ENCODE measurements at places on chromosomes 2 and 18.

- no peak for DNase-seq
Observed at GRCh38 chr2:62036761-62037250, 131.3 kb downstream of the COMMD1 start.

DNA sequence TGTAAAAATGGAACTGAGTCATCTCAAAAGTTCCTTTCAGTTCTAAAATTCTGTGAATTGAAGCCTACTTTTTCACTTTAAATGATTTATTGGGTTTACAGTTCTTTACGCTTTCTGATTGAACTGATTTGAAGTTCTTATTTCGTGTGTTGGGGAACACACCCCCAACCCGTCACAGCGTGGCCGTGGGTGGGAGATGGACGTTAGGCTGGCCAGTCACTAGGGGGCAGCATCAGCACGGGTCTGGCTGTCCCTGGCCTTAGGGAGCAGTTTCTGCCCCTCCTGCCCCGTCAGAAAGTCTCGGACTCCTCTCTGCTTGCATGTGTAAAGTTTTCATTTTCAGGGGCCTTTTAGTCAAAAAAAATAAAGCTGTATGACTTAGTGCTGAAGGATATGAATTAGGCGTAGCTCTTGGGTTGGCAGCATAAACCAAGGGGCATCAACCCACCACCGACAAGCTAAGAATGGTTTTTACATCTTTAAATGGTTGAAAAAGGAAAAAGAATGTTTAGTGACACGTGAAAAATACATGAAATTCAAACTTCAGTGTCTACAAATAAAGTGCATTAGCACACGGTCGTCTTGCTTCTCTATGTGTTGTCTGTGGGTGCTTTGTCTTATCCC lies 63.4 kb downstream of the ZCCHC2 start:
- peak; percentile 70 for DNase-seq

GRCh38 chr18:24982831-24983230 lies 369.1 kb downstream of the ZNF521 start:
- DNase-seq: no peak

DNA sequence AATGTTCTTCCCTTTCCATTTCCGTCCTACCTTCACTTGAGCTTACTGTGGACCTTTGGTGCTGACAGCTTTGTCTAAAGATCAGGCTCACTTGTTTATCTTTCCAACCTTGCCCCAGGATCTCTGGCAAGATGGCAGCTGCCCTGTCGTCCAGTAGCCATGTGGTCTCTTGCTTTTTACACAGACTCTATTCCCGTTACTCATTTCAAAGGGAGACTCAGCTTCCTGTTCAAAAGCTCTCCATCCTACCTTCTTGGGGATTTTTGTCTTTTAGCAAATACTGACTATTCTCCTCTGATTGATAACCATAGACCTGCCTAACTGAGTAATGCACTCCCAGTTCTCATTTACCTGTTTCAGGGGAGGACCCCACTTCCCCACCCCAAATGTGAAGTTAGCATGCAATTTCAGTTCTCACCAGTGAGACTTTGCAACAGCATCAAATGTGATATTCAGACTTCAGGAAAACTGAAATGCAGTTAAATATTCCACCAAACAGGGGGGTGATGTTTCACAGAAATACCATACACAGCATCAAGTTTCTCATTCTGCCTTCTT lies 184.4 kb downstream of the MYO3B start:
- DNase-seq: no peak

- DNase-seq: no peak
Observed at GRCh38 chr18:9701609-9702349, 6.3 kb upstream of the RAB31 start.

DNA sequence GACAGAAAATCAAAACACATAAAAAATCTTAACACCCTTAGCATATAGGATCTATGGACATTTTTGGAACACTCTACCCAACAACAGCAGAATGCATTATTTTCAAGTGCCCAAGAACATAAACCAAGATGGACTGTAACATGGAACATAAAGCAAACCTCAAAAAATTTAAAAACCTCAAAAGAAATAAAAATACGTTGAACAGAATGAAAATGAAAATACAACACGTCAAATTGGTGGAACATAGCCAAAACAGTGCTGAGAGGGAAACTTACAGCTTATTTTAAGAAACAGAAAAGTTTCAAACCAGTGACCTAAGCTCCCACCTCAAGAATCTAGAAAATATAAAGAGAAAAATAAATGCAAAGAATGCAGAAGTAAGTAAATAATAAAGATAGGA lies 58.3 kb upstream of the BCL2L11 start:
- DNase-seq: no peak

DNA sequence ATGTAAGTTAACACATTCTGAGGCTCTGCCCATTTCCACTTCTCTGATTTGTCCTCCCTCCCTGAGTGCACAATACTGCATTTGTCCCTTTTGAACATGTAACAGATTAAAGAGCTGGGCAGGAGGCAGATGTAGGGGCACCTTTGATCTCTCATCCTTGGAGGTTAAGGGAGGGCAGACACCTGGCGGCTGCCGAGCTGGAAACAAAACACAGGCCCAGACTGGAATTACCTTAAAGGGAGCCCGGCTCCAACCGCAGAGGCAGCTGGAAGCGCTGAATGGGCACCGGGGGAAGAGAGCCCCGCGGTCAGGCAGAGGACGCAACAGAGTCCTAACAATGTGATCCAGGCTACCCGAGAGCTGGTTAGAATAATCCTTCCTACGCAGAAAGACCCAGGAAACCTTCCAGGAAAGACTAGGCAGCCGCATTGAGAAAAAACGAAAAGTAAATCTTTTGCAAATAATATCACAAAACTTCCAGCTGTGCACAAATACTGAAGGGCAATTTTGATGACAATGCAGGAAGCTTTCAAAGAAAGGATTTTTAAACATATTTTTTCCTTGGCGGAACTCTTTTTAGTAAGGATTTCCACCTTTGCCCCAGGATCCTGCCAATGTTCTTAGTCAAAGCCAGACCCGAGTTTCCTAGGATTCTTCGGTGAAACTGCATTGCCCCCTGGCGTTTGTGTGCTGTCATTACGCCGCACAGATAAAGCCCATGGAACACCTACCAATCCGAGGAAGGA lies 216.0 kb downstream of the TGIF1 start:
- DNase-seq: peak; percentile 89

DNA sequence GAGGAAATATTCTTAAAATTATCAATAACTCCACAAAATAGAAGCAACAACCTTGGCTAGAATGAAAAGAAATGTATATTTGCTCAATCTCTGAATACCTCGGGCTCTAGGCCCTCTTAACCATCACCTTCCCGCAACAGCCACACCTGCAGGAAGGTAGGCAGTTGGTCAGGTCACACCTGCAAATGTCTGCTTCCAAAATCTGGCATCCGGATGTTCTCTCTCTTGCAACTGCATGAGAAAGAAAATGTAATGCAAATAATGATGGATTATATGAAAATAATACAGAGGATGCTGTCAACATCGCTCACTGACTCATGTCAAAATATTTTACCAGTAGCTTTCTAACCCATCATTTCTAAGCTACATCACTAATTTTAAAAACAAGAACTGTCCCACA lies 148.3 kb downstream of the SATB2 start:
- no peak for DNase-seq

DNA sequence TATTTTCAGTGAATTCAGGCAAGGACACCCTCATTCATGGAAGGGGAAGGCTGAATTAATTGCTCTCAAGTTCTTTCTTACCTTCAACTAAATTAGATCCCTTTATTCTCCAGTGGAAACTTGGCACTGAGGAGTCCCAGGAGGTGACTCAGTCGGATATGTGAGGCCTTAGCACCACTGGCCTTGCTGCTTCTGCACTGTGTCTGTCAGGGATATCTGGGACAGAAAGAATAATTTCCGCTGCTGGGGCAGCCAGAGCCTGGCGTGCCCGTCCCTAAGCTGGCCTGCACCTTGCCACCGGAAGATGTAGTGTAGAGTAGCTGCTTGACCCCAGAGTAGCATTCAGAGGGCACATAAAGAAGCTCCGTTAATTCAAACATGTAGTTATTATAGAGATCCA lies 53.4 kb downstream of the LIMS1 start:
- DNase-seq: peak; percentile 65

- no peak for DNase-seq
Observed at GRCh38 chr2:217184242-217184641, 324.4 kb upstream of the TNP1 start.

DNA sequence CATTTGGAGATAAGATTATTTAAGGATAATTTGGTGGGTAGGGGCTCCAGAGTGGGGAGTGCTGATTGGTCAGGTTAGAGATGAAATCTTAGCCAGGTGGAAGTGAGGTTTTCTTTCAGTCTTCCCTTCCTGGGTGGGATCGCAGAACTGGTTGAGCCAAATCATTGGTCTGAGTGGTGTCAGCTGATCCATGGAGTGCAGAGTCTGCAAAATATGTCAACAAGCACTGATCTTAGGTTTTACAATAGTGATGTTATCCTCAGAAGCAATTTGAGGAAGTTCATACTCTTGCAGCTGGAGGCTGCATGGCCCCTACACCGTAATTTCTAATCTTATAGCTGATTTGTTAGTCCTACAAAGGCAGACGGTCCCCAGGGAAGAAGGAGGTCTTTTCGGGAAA lies 1483.4 kb upstream of the ZEB2 start:
- no peak for DNase-seq

DNA sequence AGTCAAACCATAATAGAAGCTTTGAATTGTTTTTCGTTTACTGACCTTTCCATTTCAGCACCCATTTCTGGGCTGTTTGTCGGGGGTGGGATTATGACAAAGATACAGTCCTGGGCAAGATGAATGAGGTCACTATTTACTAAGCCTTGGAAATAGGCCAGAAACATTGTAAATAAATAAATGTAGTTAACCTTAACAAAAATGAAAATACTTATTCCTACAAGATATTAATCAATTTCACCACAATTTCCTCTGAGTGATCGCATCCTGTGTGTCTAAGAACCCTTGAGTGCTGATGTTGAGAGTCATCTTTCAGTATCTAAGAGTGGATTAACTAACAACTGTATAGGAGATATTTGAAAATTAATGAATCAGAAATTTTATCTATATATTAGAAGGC lies 14.0 kb downstream of the ITGA4 start:
- no peak for DNase-seq

GRCh38 chr2:160715428-160715827 lies 221.8 kb upstream of the RBMS1 start:
- DNase-seq: no peak

- peak; percentile 88 for DNase-seq
Observed at GRCh38 chr2:206799083-206799482, 33.7 kb downstream of the FASTKD2 start.

- DNase-seq: no peak
Observed at GRCh38 chr2:95390881-95391321, 11.6 kb upstream of the FAHD2A start.

- DNase-seq: peak; percentile 77
Observed at GRCh38 chr2:173963323-173963816, 1.8 kb downstream of the SP3 start.

GRCh38 chr2:232776435-232776834 lies at the start of gene KCNJ13:
TSS of gene KCNJ13 (minus strand) at chr2:232776565. CDS start at chr2:232771362, 5,203 bp downstream.
- DNase-seq: no peak

GRCh38 chr2:73386894-73387636 lies 1.4 kb downstream of the ALMS1 start:
- DNase-seq: peak; percentile 14

GRCh38 chr2:233982421-233983121 lies 65.4 kb downstream of the TRPM8 start:
- no peak for DNase-seq

- DNase-seq: peak; percentile 68
Observed at GRCh38 chr2:191693166-191693565, 15.2 kb downstream of the NABP1 start.

DNA sequence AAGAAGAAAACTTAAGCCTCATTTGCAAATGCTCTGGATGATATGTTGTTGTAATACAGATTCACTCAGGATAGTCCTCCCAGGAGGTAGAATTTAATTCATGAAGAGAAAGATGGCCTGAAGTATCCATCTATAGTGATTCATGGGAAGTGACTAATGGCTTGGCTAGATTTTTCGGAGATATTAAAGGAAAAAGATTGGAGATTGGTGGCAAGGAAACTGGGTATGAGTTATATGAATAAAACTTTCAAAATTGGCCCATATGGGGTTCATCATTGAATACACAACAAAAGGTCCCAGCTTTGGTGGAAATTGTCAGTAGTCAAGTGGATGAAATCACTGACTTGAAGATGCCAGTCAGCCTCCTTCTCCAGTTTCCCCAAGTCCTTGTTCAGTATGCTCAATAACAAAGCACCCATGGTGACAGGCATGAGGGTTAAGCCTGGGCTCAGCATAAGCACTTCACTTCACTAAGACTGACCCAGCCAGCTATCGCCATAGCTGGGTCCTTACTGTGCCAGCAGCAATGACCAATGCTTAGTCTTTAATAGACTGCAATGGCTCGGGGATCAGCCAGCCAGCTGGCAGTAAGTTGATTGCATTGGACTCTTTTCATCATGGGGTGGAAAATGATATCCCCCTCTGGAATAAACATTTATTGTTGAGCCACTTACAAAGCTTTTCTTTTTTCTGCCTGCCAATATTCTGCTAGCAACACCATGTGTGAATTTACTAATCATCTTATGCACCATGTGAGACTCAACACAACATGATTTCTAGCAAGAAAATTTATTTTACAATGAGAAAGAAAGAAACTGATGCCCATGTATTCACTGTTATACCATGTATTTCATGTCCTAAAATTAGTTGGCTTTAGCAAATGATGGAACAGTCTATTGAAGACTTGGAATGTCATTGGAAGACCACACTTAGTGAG lies 176.6 kb upstream of the TACR1 start:
- no peak for DNase-seq

DNA sequence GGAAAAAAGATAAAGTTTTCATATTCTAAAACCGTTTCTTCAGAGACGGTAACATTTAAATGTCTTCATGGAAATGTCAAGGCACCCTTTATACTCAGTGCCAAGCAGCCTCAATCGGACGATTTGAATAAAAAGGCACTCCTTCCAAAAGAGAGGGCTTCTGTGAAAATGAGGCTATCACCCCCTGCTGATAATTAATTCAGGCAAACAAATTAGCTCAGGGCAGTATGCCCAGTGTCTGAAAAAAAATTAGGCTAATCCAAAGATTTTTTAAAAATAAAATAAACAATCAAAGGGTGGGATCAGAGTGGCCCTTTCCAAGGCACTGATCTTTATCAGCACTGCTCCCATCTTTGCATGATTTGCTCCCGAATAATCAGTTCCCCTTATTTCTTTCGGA lies 151.0 kb upstream of the PID1 start:
- DNase-seq: no peak

GRCh38 chr2:221447310-221447709 lies 124.8 kb downstream of the EPHA4 start:
- DNase-seq: no peak

DNA sequence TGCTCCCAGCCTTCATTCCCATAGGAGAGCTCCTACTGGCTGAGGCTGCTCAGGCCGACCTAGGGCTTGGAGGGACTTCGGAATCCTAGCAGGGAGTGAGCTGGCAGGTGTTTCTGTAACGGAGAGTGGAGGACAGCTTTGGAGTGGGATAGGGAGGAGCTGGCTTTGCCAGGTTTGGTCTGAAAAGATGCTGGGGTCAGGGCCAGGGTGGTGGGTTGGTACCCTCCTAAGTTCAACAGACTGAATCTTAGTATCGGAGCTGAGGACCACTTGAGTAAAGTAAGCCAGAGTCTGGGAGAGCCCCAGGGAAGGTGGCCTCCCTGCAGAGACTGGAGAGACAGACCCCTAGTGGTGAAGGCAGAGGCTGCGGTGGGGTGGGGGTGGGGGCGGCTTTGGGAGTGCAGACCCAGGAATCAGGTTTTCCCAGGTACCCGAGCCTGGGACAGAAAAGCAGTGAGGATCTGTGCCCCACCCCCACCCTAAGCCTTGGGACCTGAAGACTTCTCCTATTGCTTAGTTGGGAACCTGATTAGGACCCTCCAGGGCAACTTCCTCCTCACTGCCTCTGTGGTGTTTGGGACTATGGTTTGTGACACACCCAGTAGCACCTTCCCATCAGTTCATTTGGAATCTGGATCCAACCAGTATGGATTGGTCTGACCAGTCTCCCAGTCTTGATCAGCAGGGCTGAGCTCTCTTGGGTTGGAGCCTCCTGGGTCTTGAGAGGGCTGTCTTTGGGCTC lies 3.0 kb downstream of the CNNM4 start:
- no peak for DNase-seq

Data from hematopoietic multipotent progenitor cell treated with erythropoietin and hydrocortisone succinate and interleukin-3 and kit ligand, for 8 days (in vitro differentiated cells).